ENCODE measurements at places on chromosomes 1 and 21.

DNA sequence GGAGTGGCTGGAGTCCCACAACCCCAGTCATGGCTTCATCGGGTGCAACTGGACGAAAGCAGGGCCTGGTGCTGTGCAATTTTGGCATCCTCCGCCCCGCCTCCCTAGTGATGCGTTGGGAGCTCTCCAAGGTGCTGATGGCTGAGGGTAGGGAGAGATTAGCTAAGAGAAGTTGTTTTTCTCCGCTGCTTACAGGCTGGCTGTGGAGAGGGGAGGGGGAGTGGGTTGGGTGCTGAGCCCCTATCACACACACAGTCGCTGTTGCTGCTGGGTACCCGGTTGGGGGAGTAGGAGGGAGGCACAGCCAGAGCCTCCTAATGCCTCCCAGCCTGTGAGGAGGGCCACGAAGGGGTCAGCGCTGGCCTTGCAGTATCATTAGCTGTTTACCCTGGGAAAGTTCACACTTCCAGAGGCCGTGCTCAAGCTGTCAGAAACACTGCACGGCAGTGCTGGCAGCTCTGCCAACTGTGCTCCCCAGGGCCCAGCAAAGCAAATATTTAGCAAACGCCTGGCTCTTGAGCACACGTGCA lies 110.0 kb downstream of the GRIK3 start:
- DNase-seq, result peak; percentile 54

- no peak for DNase-seq
Measured at GRCh38 chr1:76940571-76941335, 73.5 kb downstream of the ST6GALNAC5 start.

DNA sequence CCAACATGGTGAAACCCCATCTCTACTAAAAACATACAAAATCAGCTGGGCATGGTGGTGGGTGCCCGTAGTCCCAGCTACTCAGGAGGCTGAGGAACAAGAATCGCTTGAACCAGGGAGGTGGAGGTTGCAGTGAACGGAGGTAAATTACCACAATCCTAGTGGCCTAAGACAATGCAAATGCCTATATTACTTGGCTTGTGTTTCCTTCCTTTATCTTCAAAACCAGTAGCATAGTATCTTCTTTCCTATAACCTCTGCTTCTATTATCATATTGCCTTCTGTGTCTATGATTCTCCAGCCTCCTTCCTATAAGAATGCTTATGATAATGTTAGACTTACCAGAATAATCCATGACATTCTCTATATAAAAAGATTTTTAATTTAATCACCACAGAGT lies 156.2 kb upstream of the RGS18 start:
- DNase-seq, result no peak

DNA sequence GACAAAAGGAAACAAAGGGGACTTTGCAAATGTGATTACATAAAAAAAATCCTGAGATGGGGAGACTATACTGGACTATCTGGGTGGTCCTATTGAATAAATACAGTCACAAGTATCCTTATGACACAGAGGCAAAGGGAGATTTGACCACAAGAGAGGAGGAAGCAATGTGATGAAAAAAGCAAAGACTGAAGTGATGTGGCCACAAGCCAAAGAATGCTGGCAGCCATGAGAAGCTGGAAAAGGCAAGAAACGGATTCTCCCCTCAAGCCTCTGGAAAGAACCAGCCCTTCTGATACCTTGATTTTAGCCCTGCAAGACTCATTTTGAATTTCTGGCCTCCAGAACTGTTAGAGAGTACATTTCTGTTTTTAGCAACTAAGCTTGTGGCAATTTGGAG lies 36.4 kb downstream of the OLFML2B start:
- DNase-seq, result no peak

Data from heart right ventricle (tissue), 16 donors.